ENCODE measurements at places on chromosomes 12 and 14. TPM values are rescaled to one million over a fixed set of nuclear protein-coding genes. Genes with fewer than 3 reads are reported as not detected.

LACRT gene
- not detected for total RNA-seq

GRCh38 chr14:61678975-61679374, 16.3 kb upstream of the HIF1A start:
- no peak for DNase-seq
- no peak overlapping the region for H3K27ac ChIP-seq
- no peaks in the 10 kb centered on the region for H3K27me3 ChIP-seq

DNA sequence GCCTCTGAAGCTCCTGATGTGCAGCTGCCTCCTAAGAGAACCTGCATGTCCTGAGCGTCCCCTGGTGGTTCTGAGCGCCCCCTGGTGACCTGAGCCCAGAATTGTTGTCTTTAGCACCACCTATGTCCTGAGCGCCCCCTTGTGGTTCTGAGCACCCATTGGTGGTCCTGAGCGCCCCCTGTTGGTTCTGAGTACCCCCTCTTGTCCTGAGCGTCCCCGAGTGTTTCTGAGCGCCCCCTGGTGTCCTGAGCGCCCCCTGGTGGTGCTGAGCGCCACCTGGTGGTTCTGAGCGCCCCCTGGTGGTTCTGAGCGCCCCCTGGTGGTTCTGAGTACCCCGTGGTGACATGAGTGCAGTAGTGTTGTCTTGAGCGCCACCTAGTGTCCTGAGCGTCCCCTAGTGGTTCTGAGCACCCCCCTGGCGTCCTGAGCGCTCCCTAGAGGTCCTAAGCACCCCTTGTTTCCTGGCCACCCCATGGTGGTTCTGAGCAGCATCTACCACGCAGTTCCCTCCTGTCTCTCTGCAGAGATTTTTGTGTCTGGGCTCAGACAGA, 782.5 kb downstream of the TMEM121 start:
- no peaks in the 10 kb centered on the region for H3K27me3 ChIP-seq
- no peak overlapping the region for H3K4me3 ChIP-seq
- no peak overlapping the region for H3K27ac ChIP-seq
- H3K4me1 ChIP-seq: no peaks in the 10 kb centered on the region
- no peaks in the 10 kb centered on the region for H3K36me3 ChIP-seq
- peak; percentile 75 for DNase-seq

DNA sequence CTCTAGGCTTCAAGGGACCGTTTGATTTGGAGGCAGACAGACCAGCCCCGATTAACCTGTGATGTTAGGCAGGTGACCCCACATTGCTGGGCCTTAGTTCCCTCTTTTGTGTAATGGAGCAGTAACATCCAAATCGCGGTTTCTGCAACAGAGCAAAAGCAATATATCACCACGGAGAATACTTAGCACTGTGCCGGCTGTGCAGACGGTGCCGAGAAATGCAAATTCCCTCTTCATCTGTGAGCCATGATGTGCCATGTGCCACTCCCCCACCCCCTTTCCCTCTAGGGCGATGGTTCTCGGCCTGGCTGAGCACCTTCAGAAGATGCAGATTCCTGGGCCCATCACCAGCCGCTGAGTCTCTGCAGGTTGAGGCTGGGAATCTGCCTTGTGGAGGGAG, 10.9 kb downstream of the BCL7A start:
- no peaks in the 10 kb centered on the region for H3K27me3 ChIP-seq
- H3K27ac ChIP-seq: no peak overlapping the region
- H3K4me1 ChIP-seq: peaks cover 27% of the 10 kb centered on the region
- DNase-seq: no peak
- H3K4me3 ChIP-seq: no peak overlapping the region

- no peak for DNase-seq
- no peak overlapping the region for H3K4me3 ChIP-seq
- H3K4me1 ChIP-seq: no peaks in the 10 kb centered on the region
- no peak overlapping the region for H3K27ac ChIP-seq
- H3K36me3 ChIP-seq: peaks cover 88% of the 10 kb centered on the region
- H3K27me3 ChIP-seq: no peaks in the 10 kb centered on the region
These were observed 75.0 kb upstream of the DYNC1H1 start for GRCh38 chr14:101889366-101889765.

RBP5 gene
- total RNA-seq: not detected

DNA sequence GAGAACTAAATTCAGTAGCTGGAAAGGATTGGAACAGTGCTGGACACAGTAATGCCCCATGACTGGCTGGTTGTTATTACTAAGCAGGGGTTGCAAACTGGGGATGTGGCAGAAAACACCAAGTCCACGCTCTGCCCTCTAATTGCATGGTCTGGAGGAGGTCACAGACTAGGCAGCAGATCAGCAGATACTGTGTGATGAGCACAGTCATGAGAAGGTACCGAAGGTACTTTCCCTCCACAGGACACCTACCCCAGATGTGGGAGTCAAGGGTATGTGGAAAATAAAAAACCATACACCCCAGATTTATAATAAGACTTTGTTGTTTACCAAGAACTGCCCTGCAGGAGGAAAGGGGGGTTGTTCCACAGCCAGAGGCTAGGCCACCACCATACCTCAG, 175.3 kb downstream of the PELI2 start:
- H3K36me3 ChIP-seq: peaks cover 10% of the 10 kb centered on the region
- H3K27ac ChIP-seq: no peak overlapping the region
- H3K27me3 ChIP-seq: no peaks in the 10 kb centered on the region
- H3K4me3 ChIP-seq: no peak overlapping the region
- H3K4me1 ChIP-seq: no peaks in the 10 kb centered on the region
- no peak for DNase-seq

GRCh38 chr12:86213012-86213411, 43.2 kb downstream of the MGAT4C start:
- no peaks in the 10 kb centered on the region for H3K36me3 ChIP-seq
- no peak for DNase-seq
- H3K27ac ChIP-seq: no peak overlapping the region
- H3K4me1 ChIP-seq: no peaks in the 10 kb centered on the region
- no peaks in the 10 kb centered on the region for H3K27me3 ChIP-seq

OVCH1 gene
- total RNA-seq: 1.2 TPM

GRCh38 chr12:39824505-39825212, 205.1 kb upstream of the ABCD2 start:
- DNase-seq: peak; percentile 72
- no peaks in the 10 kb centered on the region for H3K36me3 ChIP-seq
- no peak overlapping the region for H3K4me3 ChIP-seq
- no peaks in the 10 kb centered on the region for H3K4me1 ChIP-seq
- no peak overlapping the region for H3K27ac ChIP-seq

PZP gene
- total RNA-seq: 2.6 TPM

RASSF9 gene
- total RNA-seq: 7.6 TPM

DNA sequence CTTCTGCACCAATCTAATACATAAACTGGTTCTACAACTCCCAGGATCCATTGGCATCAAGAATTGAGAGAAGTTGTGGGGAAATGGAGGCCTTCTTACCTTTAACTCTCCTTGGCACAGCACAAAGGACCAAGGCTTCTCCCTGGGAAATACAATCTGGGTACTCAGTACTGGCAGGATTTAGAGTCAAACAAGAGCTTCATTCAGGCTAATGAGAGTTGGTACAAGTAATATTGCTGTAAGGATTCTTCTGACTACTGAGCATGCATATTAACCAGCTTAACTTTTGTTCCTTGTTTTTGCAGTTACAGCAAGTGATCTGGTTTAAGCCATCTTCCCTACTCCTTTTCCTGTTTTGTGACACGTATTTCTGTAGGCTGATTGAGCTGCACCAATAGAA, 76.2 kb upstream of the FERMT2 start:
- no peak for DNase-seq
- H3K4me3 ChIP-seq: no peak overlapping the region
- H3K4me1 ChIP-seq: peaks cover 2% of the 10 kb centered on the region
- no peak overlapping the region for H3K27ac ChIP-seq
- H3K36me3 ChIP-seq: no peaks in the 10 kb centered on the region

LETMD1 gene
- total RNA-seq: 79.6 TPM
